Suppressor macrophage treated with lipopolysaccharide for 4 hours (primary cell): ENCODE measurements at places on chromosomes 5 and 9.

- DNase-seq = no peak
Measured at GRCh38 chr9:120714846-120715388, 647 bp upstream of the MEGF9 start.

- DNase-seq = no peak
Measured at GRCh38 chr5:137902408-137903133, 13.3 kb downstream of the PKD2L2 start.

DNA sequence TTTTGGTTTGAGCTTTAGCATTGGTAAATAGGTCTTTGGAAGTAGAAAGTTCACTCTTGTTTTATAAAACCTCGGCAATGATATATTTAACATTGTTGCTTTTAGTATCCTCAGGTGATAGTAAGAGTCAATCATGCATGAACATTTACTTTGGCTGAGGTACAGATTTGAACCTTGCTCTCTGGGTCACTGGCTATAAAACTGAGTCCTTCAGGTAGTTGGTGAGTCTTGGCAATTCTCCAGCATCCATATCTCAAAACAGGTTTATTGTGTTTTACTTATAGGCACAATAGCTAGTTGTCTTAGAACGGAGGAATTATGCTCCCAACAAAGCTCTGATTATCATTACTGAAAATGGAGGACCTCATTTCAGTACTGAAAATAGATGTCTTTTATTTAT is 75.1 kb downstream of the MAT2B start:
- no peak for DNase-seq

DNA sequence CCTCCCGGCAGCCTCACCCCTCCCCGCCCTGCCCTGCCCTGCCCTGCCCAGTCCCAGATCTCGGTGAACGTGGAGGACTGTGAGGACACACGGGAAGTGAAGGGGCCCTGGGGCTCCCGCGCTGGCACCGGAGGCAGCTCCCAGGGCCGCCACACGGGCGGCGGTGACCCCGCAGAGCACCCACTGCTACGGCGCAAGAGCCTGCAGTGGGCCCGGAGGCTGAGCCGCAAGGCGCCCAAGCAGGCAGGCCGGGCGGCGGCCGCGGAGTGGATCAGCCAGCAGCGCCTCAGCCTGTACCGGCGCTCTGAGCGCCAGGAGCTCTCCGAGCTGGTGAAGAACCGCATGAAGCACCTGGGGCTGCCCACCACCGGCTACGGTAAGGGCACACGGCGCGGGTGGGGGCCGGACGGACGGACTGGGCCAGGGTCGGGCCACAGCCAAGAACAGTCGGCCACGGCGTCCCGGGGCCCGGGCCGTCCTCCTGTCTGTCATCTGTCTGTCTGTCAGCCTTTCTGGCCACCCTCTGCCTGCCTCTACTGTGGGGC is 84.2 kb downstream of the KCNT1 start:
- DNase-seq = no peak
